Hematopoietic multipotent progenitor cell treated with erythropoietin and hydrocortisone succinate and interleukin-3 and kit ligand, for 6 days (in vitro differentiated cells): ENCODE measurements at places on chromosomes 16 and 17.
A peak's percentile ranks its signal among the peaks of the same experiment; 100 is the strongest.

DNA sequence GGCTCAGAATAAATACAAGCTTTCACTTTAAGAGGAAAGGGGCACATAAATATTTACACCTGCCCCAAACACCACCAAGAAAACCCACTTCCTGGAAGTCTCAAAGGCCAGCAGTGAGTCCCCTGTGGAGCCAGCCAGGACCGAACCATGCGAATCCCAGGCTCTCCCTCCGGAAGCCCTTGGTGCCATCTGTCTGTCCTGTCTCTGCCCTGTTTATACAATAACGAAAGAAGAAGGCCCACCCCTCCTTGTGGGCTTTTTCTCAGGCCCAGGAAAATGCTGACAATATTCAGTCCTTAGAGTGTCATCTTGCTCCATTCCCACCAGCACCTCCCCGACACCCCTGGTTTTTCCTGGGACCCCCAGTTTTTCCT, 3.6 kb upstream of the SLC6A4 start:
- DNase-seq, result no peak

DNA sequence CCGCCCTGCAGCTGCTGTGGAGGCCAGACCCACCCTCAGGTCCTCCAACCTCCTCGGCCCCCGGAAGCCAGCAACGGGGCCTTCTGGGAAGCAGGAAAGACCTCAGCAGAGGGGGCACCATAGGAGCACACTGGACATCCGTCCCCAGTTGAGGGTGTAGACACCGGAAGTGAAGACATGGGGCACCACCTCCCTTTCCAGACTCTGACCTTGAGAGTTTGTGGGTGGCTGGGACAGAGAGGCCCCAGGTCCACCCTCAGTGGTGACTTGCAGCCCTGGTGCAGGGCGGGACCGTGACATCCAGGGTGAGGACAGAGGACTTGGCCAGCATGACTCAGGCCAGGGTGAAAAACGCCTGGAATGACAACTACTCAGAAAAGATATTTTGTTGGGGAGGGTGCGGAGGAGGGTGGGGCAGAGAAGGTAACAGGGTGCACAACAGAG, 19.9 kb downstream of the CEP295NL start:
- DNase-seq, result peak; percentile 63

GRCh38 chr16:2179576-2179975, 16.8 kb downstream of the CASKIN1 start:
- no peak for DNase-seq

DNA sequence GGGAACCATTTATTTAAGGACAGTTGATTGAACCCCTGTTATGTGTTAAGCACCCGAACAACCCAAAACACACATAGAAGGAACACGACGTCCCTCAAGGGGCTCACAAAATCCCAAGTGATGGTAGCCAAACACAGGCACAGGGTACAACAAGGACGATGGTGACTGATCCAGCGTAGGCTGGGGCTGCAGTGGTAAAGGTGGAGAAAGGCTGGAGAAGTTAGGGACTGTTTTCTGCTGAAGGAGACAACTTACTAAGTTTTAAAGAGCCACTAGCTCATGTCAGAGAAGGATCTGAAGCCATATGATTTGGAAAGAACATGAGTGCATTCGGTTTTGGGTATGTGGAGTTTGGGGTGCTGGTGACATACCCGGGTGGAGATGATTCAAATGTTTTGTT, 229.6 kb upstream of the TNRC6C start:
- no peak for DNase-seq

DNA sequence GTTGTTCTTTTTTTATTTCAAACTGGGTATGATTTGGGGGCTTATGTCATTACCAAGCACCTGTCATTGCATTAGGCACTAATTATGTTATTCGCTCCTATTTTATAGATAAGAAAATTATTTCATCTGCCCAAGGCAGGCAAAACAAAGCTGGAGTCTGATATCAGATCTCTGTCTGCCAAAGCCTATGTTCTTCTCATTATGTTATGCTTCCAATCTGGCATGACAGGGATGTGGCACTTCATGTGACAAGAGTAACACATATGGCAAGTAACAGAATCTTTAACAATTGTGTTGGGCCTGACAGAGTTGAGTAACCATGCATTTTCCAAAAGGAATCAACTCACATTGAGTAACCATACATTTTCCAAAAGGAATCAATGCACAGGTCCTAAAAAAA, 61.2 kb upstream of the TOM1L1 start:
- no peak for DNase-seq

GRCh38 chr16:57824888-57825287, 22.6 kb upstream of the KIFC3 start:
- no peak for DNase-seq

GRCh38 chr16:85902366-85903155, 3.6 kb downstream of the IRF8 start:
- DNase-seq, result no peak

GRCh38 chr16:13510425-13511151, 409.4 kb upstream of the ERCC4 start:
- DNase-seq, result peak; percentile 7

DNA sequence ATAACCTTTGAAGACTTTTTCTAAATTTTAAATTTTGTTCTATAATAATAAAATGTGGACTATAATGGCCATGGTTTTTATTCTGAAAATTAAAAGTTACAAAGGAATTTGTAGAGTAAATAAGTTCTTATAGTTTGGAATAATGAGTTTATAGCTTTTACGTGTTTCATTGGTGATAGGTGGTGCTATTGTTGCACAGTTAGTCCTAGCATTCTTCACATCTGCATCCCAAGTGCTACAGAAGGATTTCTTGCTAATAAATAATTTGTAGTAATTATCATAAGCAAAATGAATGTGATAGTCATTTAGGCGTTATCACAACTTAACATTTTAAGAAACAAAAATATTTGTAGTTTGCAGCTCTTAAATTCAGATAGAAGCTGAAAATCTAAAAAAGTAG, 67.9 kb downstream of the BCAS3 start:
- DNase-seq, result no peak

DNA sequence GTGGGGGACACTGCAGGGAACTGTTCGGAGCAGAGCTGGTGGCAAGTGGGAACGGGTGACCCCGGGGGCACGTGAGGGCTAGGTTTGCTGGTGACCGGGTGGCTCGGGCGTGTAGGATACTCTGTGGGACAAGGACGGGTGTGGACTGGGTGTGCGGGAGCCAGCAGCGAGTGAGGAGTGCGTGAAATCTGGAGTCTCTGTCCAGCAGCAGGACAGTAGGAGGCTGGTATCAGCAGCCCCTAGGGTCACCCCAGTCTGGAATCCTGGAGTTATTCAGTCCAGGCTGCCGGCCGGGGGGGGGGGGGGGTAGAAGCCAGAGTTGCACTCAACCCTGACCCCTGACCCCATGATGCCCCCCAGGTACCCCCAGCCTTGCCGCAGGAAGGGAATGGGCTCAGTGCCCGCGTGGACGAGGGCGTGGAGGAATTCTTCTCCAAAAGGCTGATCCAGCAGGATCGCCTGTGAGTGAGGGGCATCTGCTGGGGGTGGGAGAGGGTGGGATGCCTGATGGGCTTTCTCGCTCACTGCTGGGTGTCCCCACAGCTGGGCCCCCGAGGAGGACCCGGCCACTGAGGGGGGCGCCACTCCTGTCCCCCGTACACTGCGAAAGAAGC, 6.2 kb downstream of the ACD start:
- DNase-seq, result no peak

DNA sequence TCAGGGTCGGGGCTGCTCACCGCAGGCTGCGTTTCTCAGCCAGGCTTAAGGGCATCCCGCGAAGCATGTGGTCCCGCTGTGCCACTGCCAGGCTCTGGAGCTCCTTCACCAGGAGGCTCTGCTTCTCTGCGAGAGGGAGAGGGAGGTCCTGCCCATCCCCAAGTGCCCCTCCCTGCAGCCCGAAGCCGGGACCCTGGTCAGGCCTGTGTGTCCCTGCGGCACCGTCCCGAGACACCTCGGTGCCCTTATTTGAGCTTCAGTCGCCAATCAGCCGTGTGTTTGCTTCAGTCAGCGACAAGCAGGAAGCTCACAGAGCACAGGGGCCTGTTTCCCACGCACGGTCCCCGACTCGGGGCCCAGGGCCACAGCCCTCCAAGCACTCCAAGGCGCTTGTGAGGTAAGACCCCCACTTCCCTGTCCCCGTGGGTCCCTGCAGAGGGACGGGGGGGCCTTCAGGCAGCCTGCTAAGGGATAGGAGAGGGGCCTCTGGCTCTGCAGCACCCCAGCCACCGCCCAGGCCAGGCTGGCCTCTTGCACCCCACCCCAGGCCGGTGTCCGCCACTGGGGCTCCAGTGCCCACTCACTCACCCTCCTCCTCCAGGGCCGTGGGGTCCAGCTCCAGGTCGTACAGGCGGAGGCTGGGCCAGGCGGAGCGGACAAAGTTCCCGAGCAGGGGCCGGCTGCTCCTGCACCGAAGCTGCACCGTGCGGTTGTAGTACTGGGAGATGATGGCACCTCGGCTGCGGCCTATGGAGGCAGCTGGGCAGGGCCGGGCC, 3.2 kb downstream of the TMC6 start:
- DNase-seq, result peak; percentile 46

- no peak for DNase-seq
Measured at GRCh38 chr17:8436844-8437171, 1.1 kb downstream of the NDEL1 start.

GRCh38 chr16:65497571-65497970, 375.7 kb upstream of the CDH11 start:
- DNase-seq, result no peak

DNA sequence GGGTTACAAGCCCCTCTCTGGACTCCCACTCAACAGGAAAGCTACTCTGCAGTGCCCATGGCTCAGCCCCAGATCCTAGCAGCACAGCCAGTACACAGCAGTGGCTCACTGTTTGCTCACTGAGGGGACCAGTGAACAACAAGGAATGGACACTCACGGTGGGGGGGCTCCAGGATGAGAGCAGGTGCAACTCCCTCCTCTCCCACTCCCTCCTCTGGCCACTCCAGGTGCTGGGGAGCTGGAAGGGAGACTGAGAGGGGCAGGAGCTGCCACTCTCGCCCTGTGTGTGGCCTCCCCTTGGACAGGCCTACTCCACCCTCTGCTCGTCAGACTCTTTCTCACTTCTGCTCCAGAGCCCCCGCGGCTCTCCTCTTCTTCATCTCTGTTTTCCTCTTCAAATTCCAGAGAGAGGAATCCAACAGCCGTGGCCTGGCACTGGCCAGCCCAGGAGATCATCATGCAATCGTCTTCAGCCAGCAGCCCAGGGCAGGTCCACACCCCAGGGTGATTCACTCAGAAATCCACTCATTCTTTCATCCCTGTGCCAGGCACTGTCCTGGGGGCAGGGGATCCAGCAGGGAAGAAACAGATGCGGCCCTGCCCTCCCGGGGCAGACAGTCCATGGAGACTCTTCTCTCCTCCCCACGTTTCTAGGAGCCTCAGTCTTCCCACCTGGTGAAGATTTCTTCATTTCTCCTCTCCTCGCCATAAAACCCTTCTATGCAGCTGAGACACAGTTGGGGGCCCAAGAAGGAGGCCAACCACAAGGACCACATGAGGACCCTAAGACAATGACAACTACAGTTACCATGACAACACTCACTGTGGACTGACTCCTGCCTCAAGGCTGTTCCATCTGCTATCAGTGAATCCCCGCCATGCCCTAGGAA, 30.7 kb downstream of the CFAP20 start:
- no peak for DNase-seq

DNA sequence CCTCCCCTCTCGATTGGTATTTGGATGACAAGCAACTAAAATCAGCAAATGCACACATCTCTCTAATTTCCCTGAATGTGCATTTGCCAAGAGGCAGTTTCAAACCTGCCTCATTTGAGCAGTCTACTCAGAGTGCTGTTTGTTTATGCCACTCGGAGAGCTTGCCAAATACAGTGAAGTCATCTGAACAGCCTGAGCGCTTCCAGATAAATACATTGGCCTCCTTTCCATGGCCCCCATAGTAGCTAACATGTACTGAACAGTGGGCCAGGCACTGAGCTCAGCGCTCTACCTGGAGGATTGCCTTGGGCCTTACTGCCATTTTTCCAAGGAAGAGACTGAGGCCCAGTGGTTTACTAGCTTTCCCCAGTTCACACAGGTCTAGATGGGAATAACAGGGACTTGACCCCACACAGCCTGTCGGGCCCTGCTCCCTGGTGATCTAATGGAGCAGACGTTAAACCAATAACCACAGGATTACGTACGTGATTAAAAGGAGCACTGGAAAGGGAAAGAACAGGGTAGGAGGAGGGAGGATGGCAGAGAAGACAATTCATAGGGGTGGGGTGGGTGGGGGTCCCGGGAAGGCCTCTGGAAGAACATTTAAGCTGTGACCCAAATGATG, 18.7 kb upstream of the ANKRD40CL start:
- DNase-seq, result no peak

DNA sequence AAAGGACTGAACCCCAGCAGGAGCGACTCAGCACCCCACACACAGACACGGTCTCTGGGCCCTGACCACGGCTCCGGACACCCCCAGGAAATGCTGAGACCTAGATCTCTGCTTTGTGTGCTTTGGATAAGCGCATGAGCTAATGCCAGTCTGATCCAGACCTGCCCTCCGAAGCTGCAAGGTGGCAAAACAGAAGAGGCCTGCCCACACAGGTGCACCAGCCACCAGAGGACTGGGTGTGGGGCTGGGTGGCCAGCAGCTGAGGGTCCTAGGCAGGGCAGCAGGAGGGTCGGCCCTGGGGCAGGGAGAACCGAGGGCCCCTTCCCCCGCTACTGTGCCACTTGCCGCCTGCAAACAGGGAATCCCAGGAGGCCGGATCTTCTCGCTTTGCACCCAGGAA, 30.7 kb upstream of the EIF1 start:
- no peak for DNase-seq

- no peak for DNase-seq
Measured at GRCh38 chr16:88389621-88390160, 6.9 kb downstream of the ZNF469 start.

GRCh38 chr17:17781591-17782496, 54.9 kb downstream of the SREBF1 start:
- DNase-seq, result peak; percentile 60

- peak; percentile 62 for DNase-seq
Measured at GRCh38 chr17:386141-386876, 33.7 kb upstream of the RPH3AL start.

- DNase-seq, result no peak
Measured at GRCh38 chr17:10617120-10617505, 40.0 kb downstream of the MYH3 start.

- DNase-seq, result no peak
Measured at GRCh38 chr16:59305850-59306249, 571.7 kb upstream of the GOT2 start.

GRCh38 chr17:29357821-29358232, 32.3 kb upstream of the TAOK1 start:
- DNase-seq, result peak; percentile 50

GRCh38 chr16:3131755-3132377, 3.0 kb upstream of the ZNF213 start:
- peak; percentile 82 for DNase-seq

GRCh38 chr17:5241861-5242671, 7.4 kb upstream of the SCIMP start:
- DNase-seq, result no peak

GRCh38 chr17:45935710-45936509, 41.6 kb downstream of the MAPT start:
- DNase-seq, result no peak
